Fibroblast of the aortic adventitia (primary cell): ENCODE measurements at places on chromosomes 5 and 9.

DNA sequence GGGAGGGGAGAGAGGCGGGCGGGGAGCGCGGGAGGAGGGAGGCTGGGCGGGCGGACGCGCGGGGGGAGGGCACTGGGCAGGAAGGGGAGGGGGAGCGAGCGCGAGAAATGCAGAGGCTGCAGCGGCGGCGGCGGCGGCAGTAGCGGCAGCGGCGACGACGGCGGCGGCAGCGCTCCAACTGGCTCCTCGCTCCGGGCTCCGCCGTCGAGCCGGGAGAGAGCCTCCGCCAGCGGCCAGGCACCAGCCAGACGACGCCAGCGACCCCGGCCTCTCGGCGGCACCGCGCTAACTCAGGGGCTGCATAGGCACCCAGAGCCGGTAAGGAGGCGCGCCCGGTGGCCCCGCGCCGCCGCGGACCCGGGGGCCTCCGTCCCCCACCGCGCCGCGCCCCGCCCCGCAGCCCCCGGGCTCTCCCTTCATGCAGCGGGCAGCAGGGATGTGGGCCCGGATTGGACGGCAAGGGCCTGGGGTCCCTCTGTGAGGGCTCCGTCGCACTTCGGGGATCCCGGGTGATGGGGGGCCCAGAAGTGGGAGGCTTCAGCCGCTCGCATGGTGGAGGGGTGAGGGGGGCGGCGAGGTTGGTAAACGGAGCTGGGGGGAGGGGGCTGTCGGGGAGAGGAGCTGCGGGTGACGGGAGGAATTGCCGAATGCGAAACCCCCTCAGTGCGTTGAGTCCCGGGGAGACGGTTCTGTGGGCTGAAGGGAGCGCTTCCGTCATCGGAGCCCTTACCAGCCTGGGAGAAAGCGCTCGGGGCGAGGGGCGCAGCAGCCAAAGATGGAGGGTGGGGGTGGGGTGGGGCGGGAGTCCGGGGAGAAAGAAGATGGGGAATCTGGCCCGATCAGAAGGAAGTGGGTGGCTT is at the start of gene BASP1:
Gene BASP1 (plus strand): TSS at position 139 of the 860 bp plus-strand sequence. CDS start 57,586 bp downstream, outside the sequence.
- DNase-seq, result peak; percentile 71

DNA sequence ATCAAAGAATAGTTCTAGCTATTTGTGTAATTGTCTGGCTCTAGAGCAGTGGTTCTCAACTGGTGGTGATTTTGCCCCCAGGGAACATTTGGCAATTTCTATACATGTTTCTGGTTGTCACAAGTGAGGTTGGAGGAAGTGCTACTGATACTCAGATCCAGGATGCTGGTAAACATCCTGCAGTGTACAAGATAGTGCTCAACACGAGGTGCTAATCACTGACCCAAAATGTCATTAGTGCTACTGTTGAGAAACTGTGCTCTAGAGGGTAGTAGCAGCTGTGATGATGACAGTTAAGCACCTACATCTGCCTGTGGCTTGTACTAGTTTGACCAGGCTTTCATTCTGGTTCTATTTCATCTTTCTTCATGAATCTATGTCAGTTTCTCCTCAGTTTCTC is 22.1 kb downstream of the LRRC19 start:
- no peak for DNase-seq

DNA sequence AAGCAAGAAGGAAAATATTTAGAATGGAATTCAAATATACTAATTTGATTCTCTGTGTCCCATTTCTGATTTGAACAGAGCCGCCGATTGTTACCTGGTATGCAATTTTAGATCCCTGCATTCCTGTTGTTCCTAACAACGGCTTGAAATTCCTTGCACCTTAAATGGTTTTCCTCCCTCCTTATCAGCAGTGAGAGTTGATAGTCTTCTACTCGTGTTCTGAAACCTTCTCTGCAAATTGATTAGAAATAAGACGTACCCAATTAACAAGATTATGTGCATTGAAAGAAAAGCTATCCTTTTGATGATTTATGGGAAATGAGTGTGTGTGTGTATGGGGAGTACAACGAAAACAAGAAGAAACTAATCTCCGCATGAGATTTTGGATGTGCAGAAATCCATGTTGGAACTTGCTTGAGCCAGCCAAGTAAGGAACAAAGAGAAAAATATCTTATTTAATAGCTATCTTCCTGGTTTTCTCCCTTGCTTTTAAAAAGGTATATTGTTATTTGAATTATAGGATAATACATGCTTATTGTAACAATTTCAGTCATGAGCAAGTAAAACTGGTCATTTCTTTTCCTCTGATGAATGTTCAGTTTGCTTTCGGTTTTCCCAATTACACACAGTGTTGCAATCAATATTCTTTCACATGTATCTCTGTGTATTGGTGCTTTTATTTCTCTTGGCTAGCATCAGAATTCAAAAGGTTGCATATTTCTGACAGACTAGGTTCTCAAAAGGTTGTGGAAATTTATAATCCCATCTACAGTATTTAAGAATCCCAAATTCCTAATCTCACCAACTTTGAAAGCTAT is 211.1 kb upstream of the ACTBL2 start:
- peak; percentile 58 for DNase-seq

- DNase-seq, result no peak
These were observed 69.7 kb downstream of the TRIO start for GRCh38 chr5:14212838-14213237.

DNA sequence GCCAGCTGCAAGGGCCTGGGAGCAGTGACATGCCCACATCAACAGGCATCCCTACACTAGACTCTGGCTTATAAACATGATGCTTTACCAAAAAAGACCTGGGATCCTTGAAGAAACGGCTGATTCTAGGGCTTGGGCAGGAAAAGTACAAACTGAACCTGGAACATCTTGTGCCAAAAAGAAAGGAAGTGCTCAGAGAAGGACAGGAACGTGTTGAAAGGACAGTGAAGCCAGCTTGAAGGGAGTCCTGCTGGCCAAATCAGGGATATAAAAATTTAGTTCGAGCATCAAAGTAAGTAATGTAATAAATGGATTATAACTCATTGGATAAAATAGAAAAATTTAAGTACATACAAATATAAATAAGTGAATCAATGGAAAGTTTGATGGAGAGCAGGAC is 58.1 kb downstream of the ALDH7A1 start:
- no peak for DNase-seq

DNA sequence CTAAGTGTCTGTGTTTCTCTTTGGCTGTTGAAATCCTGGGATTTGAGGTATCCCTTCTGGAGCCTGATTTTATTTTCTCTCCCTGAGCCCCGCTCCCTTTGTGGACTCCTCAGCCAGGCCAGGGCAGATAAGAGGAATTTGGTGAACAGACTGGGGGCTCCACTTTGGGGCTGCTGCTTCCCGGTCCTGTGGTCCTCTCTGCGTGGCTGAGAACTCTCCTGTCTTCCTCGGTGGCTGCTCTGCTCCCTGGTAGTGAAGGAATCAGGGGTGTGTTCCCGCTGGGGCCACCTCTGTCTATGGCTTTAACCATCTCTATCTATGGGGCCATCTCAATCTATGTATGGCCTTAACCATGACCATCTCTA is 71.7 kb upstream of the SH3PXD2B start:
- DNase-seq, result no peak

DNA sequence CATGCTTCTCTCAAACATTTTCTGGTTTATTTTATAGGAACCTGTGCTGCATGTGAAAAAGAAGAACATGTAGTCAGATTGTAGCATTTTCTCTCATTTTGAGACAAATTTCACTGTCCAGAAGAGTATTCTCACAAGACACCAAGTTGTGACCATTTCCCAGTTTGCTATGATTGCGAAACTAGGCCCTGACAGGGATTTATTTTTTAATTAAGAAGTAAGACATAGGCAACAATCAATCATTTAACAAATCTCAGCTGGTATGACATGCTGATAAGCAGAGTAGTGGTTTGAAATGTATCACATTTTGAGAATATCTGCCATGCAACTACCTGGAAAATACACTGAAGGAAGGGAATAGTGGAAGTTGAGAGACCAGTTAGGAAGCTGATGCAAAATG is 11.6 kb downstream of the OR13C8 start:
- no peak for DNase-seq

DNA sequence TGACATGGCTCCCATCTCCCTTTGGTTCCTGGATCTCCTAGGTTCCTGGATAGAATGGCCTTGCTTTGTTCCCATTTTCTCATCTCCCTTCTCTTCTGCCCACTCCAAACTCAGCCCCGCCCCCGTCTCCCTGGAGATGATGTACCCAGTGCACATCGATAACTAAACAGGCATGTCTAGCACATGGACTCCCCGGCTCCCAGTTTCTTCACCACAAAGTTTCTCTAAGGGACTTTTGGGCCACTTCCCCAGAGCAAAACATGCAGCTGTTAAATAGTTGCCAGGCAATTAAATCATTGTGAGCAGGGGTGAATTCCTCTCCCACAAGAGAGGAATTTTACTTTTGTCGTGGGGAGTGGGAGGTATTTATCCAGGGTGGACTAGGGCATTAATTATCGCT is 259.0 kb downstream of the GADD45G start:
- no peak for DNase-seq

DNA sequence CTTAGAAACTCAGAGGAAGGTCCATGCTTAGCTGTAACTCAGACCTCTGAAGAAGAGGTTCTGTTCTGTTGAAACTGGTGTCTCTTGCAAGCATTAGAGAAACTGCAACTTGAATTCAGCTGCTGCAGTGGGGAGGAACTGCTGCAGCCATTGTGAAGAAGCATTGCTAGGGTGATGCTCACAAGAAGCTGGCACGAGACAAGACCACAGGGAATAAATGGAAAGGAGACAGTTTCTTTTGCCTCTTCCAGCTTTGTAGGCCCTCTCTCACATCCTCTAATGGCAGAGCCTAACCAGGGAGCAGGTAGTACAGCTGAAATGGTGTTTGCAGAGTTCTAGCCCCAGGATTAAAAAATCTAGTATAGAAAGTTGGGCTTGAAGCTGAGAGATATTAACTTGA is 148.0 kb upstream of the DMAC1 start:
- DNase-seq, result no peak

- DNase-seq, result no peak
These were observed 66.8 kb downstream of the PLPP1 start for GRCh38 chr5:55467862-55468551.

- peak; percentile 70 for DNase-seq
These were observed 197.0 kb downstream of the SEC61B start for GRCh38 chr9:99419070-99419469.

DNA sequence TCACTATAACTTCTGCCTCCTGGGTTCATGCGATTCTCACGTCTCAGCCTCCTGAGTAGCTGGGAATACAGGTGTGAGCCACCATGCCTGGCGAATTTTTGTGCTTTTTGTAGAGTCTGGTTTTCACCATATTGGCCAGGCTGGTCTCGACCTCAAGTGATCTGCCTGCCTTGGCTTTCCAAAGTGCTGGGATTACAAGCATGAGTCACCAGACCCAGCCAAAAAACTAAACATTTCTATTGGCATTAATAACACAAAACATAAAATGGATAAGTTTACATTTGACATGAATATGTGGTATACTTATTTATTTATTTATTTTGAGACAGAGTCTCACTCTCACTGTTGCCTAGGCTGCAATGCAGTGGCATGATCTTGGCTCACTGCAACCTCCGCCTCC is 13.6 kb upstream of the REEP5 start:
- DNase-seq, result peak; percentile 32

DNA sequence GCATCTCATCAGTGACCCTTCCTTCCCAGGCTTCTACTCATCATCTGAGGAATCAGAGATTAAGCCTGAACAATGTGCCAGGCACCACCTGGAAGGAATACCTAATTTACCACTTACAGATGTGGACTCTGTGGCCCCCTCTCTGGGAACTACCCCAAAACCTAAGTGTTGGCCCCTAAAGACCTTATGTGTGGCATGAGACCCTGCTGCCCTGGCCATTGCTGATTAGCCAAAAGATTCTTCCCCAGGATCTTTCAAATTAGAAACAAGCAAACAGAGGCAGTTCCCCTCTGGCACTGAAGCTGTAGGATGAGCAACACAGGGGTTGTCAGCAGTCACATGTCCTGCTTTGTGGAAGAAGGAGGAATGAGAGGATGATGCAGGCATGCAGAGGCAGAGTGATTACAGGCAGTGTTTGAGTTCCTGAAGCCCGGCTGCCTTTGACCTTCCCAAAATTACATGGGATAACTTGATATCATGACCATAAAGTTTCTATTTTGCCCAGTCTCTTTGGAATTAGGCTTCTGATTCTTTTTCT is 10.6 kb downstream of the SPINK4 start:
- peak; percentile 59 for DNase-seq

DNA sequence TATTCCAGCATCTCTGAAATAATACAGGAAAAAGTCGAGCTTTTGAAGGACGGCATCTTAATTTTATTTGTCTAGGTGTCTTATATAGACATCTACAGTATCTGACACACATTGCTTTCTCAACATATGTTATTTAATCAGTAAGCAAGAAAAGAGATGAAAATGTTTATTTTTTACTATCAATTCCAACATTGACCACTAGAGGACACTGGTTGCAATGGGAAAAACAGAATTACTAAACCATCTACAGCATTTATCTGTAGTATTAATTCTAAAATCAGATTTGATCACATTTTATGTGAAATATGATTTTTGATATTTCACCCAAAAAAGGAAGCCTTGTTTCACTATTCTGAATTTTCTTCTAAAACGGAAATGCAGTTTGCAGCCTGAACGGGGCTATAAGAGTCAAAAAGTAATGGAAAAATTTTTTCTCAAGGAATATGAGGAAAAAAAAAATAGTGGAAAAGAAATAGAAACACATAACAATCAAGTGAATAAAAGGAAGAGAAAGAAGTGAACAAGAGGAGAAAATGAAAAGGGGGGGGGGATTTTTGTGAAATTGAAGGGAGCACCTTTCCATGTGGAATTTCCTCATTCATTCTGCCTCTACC is 98.6 kb downstream of the OSTF1 start:
- DNase-seq, result peak; percentile 51

GRCh38 chr9:95266649-95267048 is 50.9 kb downstream of the FANCC start:
- DNase-seq, result no peak

GRCh38 chr9:29751226-29751625 is 2177.9 kb upstream of the C9orf72 start:
- DNase-seq, result no peak

DNA sequence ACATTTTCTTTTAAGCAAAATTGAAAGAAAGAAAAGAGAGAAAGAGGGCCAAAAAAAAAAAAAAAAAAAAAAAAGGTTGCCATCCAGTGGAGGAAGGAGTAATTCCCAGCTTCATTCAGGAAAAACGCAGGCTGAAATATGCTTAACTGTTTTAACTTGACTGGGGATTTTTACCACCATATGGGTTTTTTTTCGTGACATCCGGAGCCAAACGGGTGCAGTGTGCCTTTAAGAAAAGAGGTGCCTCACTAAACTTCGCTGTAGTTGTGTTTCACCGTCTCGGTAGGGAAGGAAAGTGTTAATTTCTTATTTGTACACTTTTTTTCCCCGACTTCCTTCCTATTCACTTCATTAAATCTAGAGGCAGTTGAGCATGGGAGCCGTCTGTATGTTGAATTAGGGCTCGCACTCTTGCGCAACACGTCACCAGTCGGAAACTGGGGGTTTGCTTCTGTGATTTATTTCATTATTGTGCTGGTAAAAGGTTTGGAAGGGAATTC is 143.0 kb downstream of the SMARCA2 start:
- peak; percentile 81 for DNase-seq

- no peak for DNase-seq
These were observed 246.9 kb downstream of the CYLC2 start for GRCh38 chr9:103242025-103242424.

- DNase-seq, result peak; percentile 36
These were observed 7.9 kb downstream of the GABRP start for GRCh38 chr5:170791325-170791954.
